ENCODE measurements at places on chromosomes 2 and 18. TPM values are rescaled to one million over a fixed set of nuclear protein-coding genes. Genes with fewer than 3 reads are reported as not detected.

GRCh38 chr2:190986221-190986953, 27.6 kb downstream of the STAT1 start:
- no peak for DNase-seq

DNA sequence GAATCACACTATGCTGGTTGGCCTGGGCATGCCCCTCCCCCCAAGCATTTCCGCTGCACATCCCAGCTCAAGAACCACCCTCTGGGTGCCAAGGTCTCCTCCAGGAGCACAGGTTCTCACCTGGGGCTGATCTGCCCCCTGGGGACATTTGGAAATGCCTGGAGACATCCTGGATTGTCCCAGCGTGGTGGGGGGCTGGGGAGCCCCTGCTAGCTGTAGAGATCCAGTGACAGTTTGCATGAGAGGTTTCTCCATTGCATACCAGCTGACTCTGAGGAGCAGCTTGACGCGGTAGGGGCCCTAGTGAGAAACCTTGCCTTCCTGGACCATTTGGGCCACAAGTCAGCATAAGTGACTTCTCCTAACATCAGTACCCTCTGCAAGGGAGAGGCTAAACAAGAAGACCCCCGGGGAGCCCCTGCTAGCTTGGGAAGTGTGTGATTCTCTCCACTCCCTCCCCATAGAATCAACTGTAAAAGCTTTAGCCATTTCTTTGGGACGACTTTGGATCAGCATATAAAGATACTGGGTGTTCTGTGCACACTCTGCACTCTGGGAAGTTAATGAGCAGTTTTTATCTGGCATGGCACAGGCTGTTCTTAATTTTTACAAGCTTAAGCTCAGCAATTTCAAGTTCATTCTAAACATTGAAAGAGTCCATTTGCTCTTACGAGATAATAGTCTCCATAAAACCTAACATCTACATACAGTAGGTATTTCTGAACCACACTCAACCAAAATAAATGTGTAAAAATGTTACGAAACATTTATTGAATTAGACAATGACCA, 94.1 kb downstream of the GBX2 start:
- no peak for DNase-seq

- no peak for DNase-seq
These were observed 9.1 kb downstream of the KCNK3 start for GRCh38 chr2:26701596-26701995.

GRCh38 chr18:10252494-10252893, 201.9 kb upstream of the APCDD1 start:
- no peak for DNase-seq

The SERPINB4 gene
- total RNA-seq, result not detected
